ENCODE measurements at places on chromosomes 1 and 21.

DNA sequence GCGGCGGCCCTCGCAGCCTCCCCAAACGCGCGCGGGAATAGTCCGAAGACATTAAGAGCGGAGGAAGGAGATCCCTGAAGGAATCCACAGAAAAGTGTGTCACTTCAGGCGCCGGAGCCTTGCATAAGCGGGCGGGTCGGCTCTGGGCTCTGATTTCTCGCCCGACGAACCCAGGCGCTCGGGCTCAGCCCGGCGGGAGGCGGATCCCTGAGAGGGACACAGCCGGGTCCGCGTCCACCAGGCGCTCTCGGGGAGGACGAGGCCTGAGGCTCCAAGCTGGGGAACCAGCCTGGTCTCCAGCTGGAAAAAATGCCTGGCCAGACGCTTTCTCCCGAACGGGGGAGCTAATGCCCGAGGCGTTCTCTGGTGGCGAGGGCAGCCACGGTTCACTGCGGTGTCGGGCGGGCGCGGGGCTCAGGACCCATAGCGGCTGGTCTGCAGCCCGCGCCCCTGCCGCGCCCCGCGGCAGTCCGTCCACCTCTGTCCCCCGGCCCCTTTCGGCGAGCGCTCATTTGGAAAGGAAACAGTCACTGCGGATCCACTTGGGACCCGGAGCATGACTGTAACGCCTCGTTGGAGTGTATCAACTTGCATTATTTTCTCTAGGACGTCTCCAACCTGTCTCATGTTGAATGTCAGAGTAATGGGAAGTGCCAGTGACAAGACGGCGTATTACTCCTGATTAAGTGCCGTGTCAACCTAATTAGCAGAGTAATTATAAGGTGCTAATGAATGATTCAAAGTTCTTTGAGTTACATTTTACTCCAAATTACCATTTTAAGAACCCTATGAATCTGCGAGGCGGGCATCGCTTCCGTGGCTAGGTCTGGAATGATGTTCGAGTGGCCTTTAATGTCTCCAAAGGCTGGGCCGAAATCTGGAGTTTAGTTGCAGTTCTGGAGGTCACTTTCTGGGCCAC, 1.6 kb upstream of the BARHL2 start:
- H3K27ac ChIP-seq = no peak overlapping the region
- H3K4me3 ChIP-seq = no peak overlapping the region
- DNase-seq = no peak
- H3K4me1 ChIP-seq = no peaks in the 10 kb centered on the region
- no peaks in the 10 kb centered on the region for H3K36me3 ChIP-seq

- H3K36me3 ChIP-seq = no peaks in the 10 kb centered on the region
- DNase-seq = peak; percentile 28
- no peak overlapping the region for H3K27ac ChIP-seq
- no peak overlapping the region for H3K4me3 ChIP-seq
- H3K4me1 ChIP-seq = peaks cover 2% of the 10 kb centered on the region
Observed at GRCh38 chr1:57404884-57405283, 19.0 kb downstream of the DAB1 start.

DNA sequence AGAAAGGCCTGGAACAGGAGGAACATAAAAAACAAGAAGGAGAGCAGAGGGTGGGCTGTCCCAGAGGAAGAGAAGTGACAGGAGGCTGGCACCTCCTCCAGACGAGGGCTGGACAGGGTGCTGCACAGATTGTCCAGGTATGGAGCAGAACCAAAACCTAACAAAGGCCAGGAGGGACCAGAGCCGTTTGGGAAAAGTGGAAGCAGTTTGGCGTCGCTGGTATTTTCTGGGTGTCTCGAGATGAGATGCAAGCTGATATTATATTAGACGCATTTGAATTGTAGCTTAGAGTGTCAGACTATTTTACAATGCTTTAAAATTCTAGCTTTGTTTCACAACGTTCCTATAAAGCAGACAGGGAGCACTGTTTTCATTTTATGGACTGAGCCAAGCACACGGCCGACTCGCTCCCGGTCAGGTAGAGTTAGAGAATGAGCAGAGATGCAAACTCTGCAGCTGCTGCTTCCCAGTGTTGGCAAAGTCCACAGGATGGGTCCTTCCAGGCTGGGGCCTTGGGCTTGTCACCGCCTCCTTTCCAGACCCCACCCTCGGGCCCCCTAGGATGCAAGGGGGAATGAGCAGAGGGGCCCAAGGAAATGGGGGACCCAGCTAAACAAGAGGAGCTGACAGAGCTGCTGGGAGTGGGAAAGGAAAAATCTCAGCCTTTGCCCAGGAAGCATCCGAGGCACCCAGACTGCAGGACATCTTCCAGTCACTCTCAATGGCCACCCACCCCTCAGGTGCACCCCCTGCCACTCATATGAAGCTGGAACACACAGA, 60.8 kb upstream of the TMPRSS2 start:
- no peaks in the 10 kb centered on the region for H3K4me1 ChIP-seq
- H3K27me3 ChIP-seq = no peaks in the 10 kb centered on the region
- H3K4me3 ChIP-seq = no peak overlapping the region
- no peaks in the 10 kb centered on the region for H3K36me3 ChIP-seq
- no peak for DNase-seq

- H3K27me3 ChIP-seq = no peaks in the 10 kb centered on the region
- peak; percentile 2 for DNase-seq
- no peak overlapping the region for H3K27ac ChIP-seq
- peaks cover 2% of the 10 kb centered on the region for H3K36me3 ChIP-seq
- H3K4me3 ChIP-seq = peak overlapping the region; percentile 50
Observed at GRCh38 chr1:35120458-35121133, 41.4 kb downstream of the ZMYM1 start.

- H3K27ac ChIP-seq = peak overlapping the region; percentile 99
- peaks cover 41% of the 10 kb centered on the region for H3K4me1 ChIP-seq
- H3K36me3 ChIP-seq = no peaks in the 10 kb centered on the region
- DNase-seq = peak; percentile 90
- no peak overlapping the region for H3K4me3 ChIP-seq
Observed at GRCh38 chr1:17874710-17875109, 119.6 kb downstream of the ACTL8 start.

GRCh38 chr1:87754139-87754538, 425.5 kb downstream of the LMO4 start:
- no peaks in the 10 kb centered on the region for H3K27me3 ChIP-seq
- no peaks in the 10 kb centered on the region for H3K36me3 ChIP-seq
- H3K4me3 ChIP-seq = no peak overlapping the region
- H3K27ac ChIP-seq = no peak overlapping the region

DNA sequence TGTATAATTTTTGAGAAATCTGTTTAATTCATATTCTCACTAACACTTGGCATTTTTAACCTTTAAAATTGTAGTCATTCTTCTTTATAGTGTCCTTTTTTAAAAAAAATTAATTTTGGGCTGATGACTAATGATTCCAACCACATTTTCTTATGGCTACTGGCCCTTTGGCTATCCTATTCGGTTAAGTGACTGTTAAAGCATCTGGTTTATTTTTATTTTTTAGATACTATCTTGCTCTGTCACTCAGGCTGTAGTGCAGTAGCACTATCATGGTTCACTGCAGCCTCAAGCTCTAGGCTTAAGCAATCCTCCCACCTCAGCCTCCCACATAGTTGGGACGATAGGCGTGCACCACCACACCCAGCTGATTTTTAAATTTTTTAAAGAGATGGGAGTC, 723.2 kb upstream of the CXADR start:
- H3K27me3 ChIP-seq = no peaks in the 10 kb centered on the region
- H3K36me3 ChIP-seq = no peaks in the 10 kb centered on the region
- no peak for DNase-seq

Measured in IMR-90 (cell line).